MG63 (cell line): ENCODE measurements at places on chromosomes 6 and 20. TPM values are rescaled to one million over a fixed set of nuclear protein-coding genes. Genes with fewer than 3 reads are reported as not detected.
A peak's percentile ranks its signal among the peaks of the same experiment; 100 is the strongest.

DNA sequence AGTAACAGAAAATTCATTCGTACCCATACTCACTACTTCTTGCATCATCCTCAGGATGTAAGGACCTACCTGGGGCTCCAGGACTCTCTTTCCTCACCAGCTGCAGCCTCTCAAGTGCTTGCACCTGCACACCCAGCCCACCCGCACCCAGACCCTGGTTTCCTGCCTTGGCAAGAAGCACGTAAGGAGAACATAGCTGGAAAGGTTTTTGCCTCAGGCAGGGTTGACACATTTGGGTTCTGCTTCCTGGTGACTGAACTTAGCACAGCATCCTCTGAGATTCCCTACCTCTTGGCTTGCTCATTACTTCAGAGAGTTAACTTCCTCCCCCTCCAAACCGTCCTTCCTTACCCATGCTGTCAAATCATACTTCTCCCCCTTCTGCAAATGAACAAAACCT, 556.9 kb downstream of the CD83 start:
- no peak for DNase-seq

- peak; percentile 39 for DNase-seq
Measured at GRCh38 chr6:107661291-107661690, 162.8 kb downstream of the SCML4 start.

DNA sequence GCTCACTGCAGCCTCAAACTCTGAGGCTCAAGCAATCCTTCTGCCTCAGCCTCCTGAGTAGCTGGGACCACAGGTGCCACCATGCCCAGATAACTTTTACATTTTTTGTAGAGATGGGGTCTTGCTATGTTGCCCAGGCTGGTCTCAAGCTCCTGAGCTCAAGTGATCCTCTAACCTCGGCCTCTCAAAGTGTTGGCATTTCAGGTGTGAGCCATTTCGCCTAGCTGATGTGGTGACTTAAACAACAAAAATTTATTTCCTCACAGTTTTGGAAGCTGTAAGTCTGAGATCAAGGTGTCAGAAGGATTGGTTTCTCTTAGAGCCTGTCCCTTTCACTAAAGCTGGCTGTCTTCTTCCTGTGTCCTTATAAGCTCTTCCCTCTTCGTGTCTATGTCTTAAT, 15.0 kb upstream of the JARID2 start:
- DNase-seq: no peak

DNA sequence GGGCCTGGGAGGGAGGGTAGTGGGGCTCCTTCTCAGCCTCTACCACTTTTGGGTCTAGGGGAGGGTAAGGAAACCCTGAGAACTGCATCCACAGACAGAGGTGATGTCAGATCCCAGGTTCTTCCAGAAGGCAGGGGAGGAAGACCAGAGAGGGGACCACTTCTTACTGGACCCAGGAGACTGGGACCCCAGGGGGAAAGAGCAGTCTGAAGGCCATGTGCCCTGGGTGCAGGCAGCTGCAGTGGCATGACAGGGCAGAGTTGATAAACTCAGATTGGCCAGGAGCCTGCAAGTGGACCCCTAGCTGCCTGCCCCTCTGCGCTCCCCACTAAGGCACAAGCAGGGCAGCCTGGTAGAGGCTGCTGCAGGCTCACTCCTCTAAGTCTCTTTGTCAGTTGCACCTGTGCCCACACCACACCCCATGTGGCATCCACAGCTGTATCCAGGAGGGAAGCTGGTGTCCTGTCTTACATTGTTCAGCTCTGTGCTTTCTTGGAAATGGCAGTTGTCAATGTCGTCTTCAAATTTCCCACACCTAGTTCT, 2.7 kb downstream of the CST9L start:
- DNase-seq: no peak

DNAAF9 gene
- total RNA-seq: 0.86 and 1.9 TPM in 2 replicates

DEFB115 gene
- total RNA-seq: not detected in 2 replicates

PAX1 gene
- not detected in 2 replicates for total RNA-seq

THBS2 gene
- total RNA-seq: 165 and 194 TPM in 2 replicates

TRIM10 gene
- total RNA-seq: not detected in 2 replicates

PSORS1C1 gene
- not detected in 2 replicates for total RNA-seq
